ENCODE measurements at places on chromosomes 2 and 18.

DNA sequence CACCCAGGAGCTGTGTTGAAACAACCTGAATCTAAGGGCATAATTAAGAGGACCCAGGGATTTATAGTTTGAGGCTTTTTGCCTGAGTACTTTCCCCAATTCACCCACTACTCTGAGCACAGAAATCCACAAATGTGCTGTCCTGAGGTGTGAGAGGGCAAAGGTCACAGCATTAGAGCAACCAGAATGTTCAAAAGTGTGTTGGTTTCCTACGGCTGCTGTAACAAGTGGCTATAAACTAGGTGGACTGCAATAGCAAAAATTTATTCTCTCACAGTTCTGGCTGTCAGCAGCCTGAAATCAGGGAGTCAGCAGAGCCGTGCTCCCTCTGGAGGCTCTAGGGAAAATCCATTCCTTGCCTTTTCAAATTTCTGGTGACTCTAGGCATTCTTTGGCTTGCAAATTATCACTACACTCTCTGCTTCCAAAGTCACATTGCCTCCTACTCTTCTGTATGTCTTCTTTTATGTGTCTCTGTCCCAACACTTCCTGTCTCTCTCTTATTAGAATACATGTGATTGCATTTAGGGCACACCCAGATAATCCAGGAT lies 91.4 kb upstream of the TACR1 start:
- no peak for DNase-seq

- DNase-seq, result no peak
These were observed 12.8 kb upstream of the CCDC85A start for GRCh38 chr2:56170988-56171387.

GRCh38 chr2:237150186-237150585 lies 64.5 kb downstream of the COPS8 start:
- no peak for DNase-seq

- no peak for DNase-seq
These were observed 241.2 kb upstream of the TANK start for GRCh38 chr2:160918906-160919503.

DNA sequence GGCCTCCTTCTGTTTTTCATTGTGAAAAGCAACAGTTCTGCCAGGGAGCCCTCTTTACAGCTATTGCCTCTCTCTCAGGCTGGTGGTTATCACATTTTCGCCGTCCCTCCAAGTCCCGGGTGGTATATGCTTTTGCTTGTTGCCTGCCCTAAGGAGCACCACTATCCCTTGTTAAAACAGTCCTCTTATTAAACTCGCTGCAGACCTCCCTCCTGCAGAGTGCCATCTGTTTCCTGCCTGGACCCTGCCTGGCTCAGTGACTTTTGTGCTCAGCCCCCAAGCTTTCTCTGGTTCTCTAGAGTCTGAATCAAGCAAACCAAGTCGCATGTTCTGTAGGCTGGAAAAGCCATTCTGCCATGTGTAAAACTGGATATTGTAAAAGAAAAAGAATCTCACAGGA lies 72.1 kb upstream of the FHL2 start:
- DNase-seq, result no peak
